NCI-H774 (cell line): ENCODE measurements at places on chromosomes 1 and 21.

- DNase-seq, result no peak
These were observed 378.7 kb downstream of the USH2A start for GRCh38 chr1:216044538-216044937.

GRCh38 chr1:204031098-204031710 lies 41.7 kb upstream of the SOX13 start:
- DNase-seq, result no peak

- no peak for DNase-seq
These were observed 14.2 kb downstream of the RIMS3 start for GRCh38 chr1:40651138-40651857.

DNA sequence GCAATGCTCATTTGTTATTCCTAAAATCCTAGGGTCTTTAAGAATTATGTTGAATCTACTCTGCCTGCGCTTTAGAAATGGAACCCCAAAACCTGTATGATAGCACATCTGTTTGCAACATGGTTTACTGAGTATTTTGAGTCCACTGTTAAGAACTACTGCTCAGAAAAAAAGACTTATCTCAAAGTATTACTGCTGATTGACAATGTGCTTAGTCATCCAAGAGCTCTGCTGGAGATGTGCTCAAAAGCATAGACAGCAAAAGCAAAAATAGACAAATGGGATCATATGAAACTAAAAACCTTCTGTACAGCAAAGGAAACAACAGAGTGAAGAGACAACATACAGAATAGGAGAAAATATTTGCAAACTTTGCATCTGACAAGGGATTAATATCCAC lies 107.0 kb downstream of the CTH start:
- DNase-seq, result no peak

DNA sequence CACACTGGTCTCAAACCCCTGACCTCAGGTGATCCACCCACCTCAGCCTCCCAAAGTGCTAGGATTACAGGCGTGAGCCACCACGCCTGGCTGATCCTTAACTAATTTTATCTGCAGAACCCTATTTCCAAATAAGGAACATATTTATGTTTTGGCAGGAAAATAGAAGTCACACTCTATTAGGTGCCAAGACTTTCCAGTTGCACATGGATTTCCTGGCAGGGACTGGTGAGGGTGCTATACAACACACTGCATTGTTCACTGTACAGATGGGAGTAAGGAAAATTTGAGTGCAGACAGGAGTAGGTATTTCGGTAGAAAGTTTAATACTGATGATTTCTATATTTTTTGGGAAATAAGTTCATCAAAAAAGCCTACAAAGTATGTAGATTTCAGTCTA lies 605.3 kb upstream of the B3GALT2 start:
- no peak for DNase-seq

DNA sequence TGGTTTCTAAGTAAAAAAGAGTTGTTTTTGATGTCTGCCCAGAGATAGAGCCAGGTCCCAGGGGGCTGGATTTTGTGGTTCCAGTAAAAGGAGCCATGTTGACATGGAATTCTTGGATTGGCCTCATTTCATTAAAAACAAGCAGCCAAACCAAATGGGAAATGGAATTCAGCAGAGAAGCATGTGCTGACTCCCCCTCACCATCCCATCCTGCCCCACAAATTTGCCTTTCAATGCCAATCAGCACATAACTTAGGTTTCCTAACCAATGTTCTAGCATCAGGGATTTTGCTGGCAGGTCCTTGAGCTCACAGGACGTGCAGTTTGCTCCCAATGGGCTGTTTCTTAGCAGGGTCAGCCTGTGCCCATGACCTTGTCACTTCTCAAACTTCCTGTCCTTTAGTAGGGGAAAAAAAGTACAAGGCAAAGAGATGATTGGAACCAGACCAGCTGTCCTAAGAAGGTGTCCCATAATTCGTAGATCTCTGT lies 101.5 kb upstream of the GADD45A start:
- DNase-seq, result no peak

DNA sequence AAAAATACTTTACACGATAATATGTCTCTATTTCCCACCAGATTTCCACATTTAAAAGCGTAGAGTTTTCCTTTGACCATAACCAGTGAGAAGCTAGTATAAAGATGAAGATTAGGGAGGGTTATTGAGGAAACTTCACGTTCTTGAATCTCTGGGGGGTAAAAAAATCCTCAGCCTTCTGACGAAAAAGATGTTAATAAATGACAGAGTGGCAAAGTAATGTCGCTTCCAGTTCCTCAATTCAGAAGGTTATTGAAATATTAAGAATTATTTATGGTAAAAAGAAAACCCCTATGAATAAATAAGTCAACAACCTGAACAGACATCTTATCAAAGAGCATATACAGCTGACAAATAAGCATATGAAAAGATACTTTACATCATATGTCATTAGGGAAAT lies 241.0 kb downstream of the GPATCH2 start:
- DNase-seq, result no peak

DNA sequence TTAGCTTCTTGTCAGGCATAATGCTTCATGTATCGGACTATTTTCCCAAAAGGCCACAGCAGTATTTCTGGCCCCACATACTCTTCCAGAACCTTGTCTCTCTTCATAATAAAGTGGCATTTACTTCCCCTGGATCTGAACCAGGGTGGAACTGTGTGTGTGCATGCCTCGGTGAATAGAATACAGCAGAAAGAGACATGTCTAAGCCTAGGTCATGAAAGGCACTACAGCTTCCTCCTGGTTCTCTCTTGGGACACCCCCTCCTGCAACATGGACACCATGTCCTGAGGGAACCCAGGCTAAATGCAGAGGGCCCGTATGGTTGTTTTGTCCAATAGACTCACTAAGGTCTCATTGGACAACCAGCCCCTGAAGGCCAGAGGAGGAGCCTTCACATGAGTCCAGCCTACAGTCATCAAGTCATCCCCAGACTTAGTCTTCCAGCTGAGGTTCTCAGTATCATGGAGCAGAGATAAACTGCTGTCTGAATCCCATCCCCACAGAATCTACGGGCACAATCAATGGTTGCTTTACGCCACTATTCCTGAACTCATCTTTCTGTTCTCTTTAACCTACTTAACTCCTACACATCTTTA lies 35.0 kb downstream of the USP24 start:
- DNase-seq, result no peak

GRCh38 chr1:101406681-101407080 lies 169.9 kb downstream of the S1PR1 start:
- no peak for DNase-seq

GRCh38 chr21:18960306-18960705 lies 556.7 kb upstream of the TMPRSS15 start:
- no peak for DNase-seq

GRCh38 chr1:50593515-50593914 lies 170.3 kb upstream of the DMRTA2 start:
- no peak for DNase-seq

DNA sequence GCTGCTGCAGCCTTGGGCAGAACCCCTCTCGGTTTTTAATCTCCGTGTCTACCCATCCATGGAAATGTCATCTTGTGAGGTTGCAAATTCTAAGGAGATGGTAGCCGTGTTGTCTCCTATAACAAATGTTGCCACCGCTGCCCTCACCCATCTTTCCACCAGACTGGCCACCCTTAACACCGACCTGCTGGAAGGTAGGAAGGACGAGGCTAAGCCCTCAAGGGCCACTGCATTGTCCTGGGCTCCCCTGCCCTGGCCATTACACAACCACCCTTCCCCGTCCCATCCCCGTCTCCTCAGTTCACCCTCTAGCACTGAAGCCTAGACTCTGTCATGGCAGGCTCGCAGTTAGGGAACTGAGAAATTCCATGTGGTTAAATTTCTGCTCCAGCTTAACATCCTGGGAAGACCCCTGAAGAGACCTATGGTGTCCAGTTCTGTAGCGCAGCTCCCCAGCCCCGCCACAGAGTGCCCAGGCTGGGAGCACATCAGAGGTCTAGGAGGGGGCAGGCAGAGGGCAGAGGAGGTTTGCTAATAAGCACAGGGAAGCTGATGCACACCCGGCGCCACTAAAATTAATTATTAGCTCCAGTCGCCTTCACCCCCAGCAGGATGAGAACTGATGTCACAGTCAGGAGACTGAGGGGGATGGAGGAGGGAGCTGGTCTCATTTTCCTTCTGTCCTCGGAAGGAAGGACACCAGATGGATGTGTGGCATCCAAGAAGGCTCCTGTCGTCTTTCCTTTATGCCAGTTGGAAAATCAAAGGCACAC lies 38.3 kb downstream of the STUM start:
- DNase-seq, result no peak

DNA sequence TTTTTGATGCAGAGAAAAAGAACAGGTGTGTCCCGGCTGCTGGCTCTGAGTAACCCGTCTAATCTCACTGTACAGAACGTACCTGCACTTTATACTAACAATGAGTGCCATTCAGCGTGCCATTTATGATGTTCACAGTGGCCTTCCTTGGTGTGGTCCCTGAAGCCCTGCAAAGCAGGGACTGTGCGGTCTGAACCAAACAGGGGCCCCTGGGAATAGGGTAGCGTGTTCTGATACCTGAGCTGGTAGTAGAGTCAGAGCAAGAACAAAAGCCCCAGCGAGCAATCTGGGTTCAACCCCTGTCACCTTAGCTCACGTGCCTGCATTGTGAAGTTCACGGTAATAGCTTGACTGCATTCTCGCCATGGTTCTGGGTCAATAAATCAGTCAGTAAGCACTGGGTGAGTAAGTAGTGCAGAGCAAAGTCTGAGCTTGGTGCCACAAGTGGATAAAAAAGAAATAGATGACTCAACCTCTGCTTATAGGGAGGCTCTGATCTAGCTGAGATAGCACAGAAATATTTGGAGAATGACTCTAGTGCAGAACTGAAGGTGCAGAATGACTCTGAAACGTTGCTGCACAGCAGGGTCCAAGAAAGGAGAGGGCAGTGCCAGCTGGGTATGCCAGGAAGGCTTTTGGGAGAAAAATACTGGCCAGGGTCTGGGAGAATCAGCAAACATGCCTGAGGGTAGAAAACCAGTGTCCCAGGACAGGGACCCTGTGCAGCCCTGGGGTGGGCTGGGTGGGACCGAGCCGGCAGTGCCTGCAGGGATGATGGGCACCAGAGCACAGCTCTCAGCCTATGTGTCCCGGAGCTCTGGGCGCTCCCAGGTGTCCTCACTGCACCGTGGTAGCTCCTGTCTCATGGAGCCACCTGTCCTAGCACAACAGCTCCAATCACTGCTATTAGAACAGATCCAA lies 125.9 kb downstream of the RHOU start:
- peak; percentile 58 for DNase-seq

DNA sequence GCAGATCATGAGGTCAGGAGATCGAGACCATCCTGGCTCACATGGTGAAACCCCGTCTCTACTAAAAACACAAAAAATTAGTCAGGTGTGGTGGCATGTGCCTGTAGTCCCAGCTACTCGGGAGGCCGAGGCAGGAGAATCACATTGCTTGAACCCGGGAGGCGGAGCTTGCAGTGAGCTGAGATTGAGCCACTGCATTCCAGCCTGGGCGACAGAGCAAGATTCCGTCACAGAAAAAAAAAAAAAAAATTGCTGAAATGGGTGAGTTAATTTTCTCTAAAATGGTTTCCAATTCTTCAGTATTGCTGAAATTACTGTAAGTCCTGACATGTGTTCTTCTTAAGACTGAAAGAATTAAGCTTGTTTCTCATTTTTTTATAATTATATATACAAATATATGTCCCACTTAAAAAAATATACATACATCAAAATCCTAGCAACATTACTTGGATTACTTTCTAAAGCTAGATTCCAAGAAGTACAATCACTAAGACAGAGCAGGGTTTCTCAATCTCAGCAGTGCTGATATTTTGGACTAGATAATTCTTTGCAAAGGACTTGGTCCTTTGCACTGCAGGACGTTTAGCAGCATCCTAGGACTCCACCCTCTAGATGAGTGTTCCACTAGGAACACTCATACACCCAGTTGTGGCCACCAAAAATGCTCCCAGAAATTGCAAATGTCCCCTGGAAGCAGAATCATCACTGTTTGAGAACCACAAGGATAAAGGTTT lies 24.8 kb downstream of the ZNHIT6 start:
- DNase-seq, result no peak

DNA sequence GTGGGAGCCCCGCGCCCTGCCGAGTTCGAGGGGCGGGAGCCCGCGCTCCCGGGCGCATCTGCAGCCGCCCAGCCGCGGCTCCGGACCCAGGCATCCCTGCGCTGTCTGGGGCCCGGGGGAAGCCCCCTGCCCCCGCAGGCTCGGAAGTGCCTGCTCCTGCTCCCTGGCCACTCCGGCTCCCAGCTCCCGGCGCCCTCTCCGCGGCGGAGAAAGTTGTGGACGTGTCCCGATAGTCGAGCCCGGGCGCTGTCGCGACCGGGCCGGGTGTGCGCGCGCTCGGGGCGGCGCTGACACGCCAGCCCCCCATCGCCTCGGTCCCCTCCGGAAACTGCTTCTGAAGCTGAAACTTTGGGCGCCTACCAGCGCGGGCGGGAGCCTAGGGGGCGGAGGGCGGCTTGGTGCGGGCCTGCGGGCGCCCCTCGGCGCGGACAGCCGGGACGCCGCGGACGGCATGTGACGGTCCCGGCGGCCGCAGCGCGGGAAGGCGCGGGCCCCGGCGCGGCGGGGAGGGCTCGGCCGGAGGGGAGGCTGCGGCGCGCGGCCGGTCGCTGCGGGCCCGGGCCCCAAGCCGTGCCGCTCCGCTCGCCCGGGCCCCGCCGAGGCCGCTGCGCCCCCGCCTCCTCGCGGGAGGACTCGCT lies 515 bp downstream of the MAN1C1 start:
- no peak for DNase-seq

DNA sequence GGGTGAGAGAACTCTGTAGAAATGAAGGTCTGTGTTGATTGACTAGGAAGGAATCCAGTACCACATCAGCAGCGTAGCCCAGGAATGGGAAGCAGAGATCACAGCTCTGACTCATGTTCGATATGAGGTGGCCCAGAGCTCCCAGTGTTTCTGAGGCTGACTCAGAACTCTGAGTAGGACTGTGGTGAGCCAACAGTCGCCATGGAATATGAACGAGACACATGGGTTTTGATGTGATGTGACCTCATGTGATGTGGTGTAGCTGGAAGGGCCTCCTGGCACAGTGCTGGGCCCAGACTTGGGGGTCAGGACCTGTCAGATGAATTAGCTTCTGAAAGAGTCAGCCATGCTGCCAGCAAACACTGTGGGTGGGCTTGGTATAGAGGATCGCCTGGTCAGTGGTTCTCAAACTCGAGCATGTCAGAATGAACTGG lies 237.0 kb downstream of the MRPL39 start:
- no peak for DNase-seq

- DNase-seq, result peak; percentile 3
These were observed 4.0 kb upstream of the GPR3 start for GRCh38 chr1:27388337-27389005.

DNA sequence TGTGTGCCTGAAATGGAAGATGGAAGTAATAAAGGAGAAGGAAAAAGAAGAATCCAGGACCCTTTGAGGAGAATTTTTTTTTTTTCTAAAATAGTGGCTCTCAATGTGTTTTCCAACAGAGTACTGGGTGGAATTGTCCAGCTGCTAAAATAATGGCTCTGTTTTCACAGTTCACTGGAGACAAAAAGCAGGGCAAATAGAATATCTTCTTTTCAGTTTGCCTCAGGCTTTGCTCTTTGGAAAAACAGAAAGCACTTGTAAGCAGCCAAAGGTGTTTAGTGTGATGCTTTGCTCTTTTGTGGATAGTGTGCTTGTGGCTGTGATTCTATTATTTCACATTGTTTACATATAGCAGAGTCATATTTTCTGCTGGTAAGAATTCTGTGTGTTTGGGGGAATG lies 77.4 kb upstream of the MROH9 start:
- peak; percentile 33 for DNase-seq

GRCh38 chr1:208248991-208249696 lies 5.0 kb upstream of the PLXNA2 start:
- DNase-seq, result no peak

- no peak for DNase-seq
These were observed 288.7 kb upstream of the NRIP1 start for GRCh38 chr21:15353546-15353945.

- no peak for DNase-seq
These were observed 55.6 kb upstream of the FMOD start for GRCh38 chr1:203406446-203407045.

- DNase-seq, result no peak
These were observed 110.0 kb downstream of the GLUL start for GRCh38 chr1:182281541-182281940.
